ENCODE measurements at places on chromosomes 7 and 10. TPM values are rescaled to one million over a fixed set of nuclear protein-coding genes. Genes with fewer than 3 reads are reported as not detected.

C10orf95 gene
- polyA plus RNA-seq: 0.30 TPM

CEP55 gene
- 6.0 TPM for polyA plus RNA-seq

- DNase-seq: no peak
Observed at GRCh38 chr7:104883248-104883717, 130.7 kb upstream of the KMT2E start.

GRCh38 chr10:44593952-44594351, 209.1 kb upstream of the CXCL12 start:
- no peak for DNase-seq

GRCh38 chr7:97064972-97065587, 40.4 kb upstream of the DLX5 start:
- DNase-seq: peak; percentile 24

IFIT1B gene
- 0.25 TPM for polyA plus RNA-seq

DNA sequence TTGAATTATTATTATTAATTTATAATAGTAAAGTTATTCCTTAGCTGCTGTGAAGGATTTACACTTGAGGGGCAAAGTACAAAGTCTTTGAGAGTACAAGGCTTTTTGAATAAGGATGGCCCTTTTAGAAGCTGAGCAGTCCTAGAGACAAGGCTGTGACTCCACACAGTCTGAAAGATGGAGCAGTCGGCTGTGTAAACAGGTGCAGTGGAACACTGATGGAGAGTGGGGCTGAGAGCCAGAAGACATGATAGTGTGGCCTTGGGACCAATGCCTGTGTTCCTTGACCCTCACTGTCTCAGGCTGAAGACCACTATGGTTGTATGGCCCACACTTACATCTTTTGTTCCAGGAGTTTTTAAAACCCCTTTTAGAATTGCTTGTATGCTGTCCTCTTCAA, 311.2 kb upstream of the PHF14 start:
- no peak for DNase-seq

GRCh38 chr7:101536232-101536631, 92.9 kb downstream of the MYL10 start:
- no peak for DNase-seq

GRCh38 chr7:139811066-139811465, 18.0 kb upstream of the TBXAS1 start:
- DNase-seq: no peak

DNA sequence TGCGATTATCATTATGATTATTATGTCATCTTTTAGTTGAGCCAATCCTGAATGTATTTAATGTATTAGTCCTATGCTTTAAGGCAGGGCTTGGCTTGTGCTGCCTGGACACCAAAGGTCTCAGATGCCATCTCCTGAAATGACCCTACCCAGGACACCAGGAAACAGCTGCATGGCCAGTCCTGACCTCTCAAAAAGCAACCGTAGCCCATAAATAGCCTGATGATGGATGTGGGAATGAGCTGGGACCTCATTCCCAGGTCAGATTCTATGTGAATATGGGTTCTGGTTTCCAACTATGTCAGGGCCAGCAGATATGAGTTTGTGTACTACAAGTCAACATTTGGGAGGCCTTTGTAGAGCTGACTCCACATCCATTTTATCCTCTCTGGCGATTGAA, 438.4 kb downstream of the NRG3 start:
- DNase-seq: no peak

- DNase-seq: no peak
Observed at GRCh38 chr10:62106929-62107519, 161.6 kb downstream of the RTKN2 start.

DNA sequence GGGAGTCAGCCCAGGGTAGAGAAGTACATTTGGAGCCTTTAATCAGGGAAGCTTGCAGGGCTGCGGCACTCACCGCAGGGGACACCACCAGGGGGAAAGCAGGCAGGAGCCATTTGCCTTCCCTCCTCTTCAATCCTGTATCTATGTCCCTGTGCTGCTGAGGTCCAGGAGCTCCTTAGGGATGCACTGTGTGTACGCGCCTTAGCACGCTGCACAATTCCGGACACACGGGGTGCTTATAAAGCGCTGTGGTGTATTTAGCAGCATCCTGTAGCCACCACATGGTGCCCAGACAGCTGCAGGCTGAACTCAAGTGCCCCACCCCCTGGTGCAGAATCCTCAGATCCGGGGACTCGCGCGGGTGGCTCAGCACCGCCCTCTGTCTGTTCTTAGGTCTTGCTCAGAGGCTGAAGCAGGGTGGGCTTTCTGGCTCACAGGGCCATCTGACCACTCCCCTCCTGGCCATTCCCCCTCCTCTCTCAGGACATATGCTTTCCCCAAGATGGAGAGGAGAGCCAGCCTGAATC, 421.4 kb downstream of the SDK1 start:
- DNase-seq: no peak

GPNMB gene
- 53.7 TPM for polyA plus RNA-seq

TMEM130 gene
- 2.7 TPM for polyA plus RNA-seq

- DNase-seq: no peak
Observed at GRCh38 chr10:78266741-78267469, 233.2 kb downstream of the RPS24 start.

DNA sequence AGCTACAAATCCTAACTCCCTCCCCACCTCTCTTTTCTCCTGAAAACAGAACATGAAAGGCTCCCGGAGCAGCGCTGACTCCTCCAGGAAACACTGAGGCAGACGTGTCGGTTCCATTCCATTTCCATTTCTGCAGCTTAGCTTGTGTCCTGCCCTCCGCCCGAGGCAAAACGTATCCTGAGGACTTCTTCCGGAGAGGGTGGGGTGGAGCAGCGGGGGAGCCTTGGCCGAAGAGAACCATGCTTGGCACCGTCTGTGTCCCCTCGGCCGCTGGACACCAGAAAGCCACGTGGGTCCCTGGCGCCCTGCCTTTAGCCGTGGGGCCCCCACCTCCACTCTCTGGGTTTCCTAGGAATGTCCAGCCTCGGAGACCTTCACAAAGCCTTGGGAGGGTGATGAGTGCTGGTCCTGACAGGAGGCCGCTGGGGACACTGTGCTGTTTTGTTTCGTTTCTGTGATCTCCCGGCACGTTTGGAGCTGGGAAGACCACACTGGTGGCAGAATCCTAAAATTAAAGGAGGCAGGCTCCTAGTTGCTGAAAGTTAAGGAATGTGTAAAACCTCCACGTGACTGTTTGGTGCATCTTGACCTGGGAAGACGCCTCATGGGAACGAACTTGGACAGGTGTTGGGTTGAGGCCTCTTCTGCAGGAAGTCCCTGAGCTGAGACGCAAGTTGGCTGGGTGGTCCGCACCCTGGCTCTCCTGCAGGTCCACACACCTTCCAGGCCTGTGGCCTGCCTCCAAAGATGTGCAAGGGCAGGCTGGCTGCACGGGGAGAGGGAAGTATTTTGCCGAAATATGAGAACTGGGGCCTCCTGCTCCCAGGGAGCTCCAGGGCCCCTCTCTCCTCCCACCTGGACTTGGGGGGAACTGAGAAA, 30.4 kb downstream of the PFKFB3 start:
- no peak for DNase-seq

DNA sequence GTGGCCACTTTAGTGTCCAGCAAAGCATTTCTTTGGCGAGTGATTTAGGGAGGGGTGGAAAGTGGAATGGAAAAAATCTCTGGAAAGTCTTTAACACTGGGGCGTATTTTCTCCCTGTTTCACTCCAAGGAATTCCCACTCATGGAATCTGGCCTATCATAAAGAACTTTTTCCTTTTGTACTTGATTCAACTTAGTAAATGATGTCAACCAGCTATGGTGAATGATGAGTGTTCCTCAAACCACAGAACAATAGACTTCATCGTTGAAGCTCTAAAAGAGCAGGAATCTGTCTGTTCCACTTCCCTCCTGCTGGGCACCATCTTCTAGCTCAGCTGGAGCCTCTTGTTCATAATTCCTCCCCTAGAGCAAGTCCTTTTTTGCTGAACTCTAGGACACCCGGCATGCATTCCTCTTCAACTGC, 66.5 kb downstream of the EPDR1 start:
- DNase-seq: no peak

EIF3B gene
- polyA plus RNA-seq: 110 TPM

GRCh38 chr7:13107291-13107690, 419.9 kb downstream of the ARL4A start:
- DNase-seq: no peak

GRCh38 chr7:105705427-105705826, 124.1 kb upstream of the EFCAB10 start:
- no peak for DNase-seq

DNA sequence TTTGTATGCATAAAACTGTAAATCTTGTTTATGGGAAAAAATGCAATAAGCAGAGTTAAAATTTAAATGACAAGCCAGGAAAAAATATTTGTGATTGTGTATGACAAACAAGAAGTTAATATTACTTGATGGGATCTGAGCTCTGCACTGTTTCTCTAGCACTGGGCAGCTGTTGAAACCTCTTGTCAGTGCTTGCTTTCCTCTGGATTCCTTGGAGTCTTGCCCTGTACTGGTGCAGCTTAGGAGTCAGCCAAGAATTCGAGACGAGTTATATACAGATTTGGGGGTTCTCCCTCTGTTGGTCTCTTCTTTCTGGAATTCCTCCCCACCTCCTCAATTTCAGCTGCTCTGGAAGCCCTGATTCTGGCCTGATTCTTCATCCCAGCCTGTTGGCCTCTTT, 24.3 kb upstream of the OPN4 start:
- no peak for DNase-seq

DNA sequence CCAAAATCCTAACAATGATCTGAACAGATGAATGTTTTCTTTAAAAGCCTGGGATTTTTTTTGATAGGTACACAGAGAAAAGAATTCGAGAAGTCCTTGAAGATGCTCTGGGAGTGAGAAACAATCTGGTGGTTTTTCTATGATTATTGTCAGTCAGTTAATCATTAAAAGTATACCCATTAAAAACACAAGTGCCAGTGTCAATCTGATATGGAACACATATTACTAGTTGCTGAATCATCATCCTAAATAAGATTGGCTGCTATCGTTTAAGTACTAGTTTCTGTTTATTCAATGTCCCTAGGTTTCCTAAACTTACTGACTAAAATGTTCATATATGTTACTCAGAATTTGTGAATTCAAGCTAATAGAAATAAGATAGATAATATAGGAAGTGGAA, 16.1 kb downstream of the COL28A1 start:
- DNase-seq: no peak

GCC1 gene
- 7.5 TPM for polyA plus RNA-seq

PPP1R17 gene
- not detected for polyA plus RNA-seq

TWIST1 gene
- polyA plus RNA-seq: 5.6 TPM

DNA sequence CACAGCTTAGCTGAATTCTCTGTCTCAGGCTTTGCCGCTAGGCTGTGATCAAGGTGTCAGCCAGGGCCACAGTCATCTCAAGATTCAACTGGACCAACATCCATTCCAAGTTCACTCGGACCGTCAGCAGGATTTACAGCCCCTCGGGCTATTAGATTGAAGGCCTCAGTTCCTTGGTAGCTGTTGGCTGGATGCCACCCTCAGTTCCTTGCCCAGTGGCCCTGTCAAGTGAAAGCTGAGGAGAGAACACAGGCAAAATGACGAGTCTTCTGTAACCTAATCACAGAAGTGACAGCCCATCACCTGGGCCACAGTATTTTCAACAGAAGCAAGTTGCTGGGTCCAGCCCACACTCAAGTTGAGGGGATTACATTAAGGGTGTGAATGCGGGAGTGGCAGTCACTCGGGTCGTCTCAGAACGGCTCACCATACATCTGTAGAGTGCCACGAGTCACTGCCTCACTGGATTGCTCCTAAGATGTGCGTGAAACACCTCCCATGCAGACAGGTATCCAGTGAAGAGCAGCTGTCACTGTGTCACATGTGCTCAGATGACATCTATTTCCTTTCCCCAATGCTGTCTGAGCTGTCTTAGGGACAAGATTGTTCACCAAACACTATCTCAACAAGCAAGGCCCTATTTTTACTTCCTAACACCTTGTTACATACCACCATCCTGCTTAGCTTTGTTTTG, 78.9 kb upstream of the PRLHR start:
- DNase-seq: no peak

- no peak for DNase-seq
Observed at GRCh38 chr10:61355211-61355610, 98.0 kb downstream of the TMEM26 start.

GRCh38 chr10:55374917-55375316, 573.9 kb upstream of the PCDH15 start:
- DNase-seq: no peak

PODXL gene
- 91.8 TPM for polyA plus RNA-seq

GRCh38 chr7:112101201-112101846, 104.9 kb downstream of the DOCK4 start:
- no peak for DNase-seq

DNA sequence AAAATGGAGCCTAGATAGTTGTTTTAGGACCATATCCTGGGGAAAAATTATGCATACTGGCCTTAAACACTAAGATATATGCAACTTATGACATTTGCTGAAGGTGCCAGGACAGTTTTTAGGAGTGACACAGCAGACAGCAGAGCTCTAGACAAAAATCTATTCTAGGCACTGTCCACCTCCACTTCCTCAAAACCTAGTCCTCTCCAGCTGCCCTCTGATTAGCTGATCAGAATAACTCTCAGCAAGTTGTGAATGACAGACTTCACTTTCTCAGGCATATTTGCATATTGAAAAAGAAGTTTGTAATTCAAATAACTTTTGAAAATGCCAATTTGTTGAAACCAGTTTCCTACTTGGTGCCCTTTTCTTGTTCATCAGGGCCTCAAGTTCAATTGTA, 152.3 kb upstream of the STEAP4 start:
- no peak for DNase-seq

DNA sequence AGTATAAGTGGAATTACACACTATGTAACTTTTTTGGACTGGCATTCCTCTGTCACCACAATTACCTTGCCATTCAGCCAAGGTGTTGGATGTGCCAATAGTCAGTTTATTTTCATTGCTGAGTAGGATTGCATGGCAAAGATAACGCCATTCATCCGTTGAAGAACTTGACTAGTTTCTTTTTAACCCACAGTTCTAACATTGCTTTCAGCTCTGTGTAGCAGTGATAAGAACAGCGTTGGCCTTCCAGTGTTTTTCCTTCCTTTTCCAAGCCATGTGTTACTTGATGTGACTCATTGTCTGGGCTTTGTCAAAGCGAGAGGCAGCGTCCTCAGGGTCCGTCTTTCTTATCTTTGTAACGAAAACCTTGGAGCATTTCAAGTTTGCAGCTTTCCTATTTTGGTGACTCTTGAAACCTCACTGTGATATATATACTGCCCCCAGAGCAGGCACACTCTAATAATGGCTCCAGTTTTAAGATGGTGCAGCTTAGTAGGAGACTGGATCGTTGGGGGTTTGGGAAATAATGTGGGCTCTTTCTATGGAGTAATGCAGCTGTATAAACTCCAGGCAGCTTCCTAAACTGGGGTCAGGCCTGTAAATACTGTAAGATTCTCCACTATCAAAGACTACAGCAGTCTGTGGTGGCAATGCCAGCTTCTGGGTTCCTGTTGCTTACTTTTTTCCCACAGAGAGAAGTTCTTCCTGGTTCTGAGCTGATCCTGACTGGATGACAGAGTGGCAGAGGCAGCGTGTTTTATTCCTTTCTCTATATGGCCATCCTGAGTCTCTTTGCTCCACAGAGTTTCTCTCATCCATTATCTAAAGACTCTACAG, 41.7 kb downstream of the AKR1E2 start:
- DNase-seq: no peak
